ENCODE measurements at places on chromosomes 3 and 15. TPM values are rescaled to one million over a fixed set of nuclear protein-coding genes. Genes with fewer than 3 reads are reported as not detected.

DNA sequence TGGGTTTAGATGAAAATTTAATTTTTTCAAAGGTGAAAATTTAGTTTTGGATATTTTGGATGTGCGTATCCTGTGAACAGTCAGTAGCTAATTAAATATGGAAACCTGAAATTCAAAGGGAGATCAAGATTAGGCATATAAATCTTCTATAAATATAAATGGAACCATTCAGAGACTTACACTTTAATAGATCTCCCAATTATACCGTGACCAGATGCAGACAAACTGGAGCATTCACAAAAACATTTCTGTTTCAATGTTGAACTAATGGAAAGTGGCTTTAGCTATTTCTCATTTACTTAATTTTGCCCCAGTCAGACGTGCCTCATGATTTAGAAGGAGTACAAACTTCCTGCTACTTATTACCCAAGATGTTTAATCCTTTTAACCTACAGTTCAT lies 29.1 kb upstream of the POU1F1 start:
- no peak for DNase-seq

Gene IL5RA
- 0.36 TPM for total RNA-seq

DNA sequence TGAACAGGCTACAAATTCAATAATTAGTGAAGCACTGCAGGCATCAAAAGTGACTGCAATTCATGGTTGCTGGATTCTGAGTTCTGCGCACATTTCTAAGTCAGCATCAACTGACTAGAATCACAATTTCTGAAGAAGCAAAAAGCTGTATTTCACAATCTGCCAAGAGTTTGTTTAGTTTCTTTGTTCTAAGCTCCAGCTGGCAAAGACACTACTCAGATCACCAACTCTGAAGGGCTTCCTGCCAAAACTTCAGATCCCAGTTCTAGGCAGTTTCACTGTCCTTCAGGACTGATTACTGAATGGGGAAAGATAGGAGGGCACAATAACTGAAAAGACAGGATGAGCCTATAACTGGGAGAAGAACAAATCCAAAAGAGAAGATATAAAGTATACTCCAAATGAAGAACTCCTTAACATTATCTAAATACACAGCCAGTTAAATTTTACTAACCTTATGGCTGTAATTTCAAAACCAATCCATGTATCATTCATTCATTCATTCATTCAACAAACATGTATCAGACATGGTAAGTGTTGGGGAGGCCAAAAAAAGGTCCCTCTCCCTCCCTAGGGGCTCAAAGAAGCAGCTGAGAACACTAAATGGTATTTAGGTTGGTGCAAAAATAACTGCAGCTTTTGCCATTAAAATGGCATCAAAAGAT lies 17.1 kb downstream of the TJP1 start:
- no peak for DNase-seq

DNA sequence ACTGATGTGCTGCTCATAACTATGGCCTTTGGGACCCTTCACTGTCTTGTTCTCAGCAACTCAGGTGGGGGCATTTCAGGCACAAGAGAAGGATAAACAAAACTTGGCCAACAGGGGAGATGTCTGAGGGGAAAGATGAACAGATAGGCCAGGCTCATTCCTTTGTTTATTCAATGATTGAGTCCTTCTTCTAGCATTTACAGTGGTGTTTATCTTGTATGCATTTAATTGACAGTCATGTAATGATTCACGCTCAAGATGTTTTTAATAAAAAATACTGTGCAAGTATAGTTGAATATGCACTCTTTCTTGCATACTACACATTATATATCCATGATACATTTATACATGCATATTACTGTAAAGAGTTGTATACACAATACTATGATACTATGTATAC lies 44.5 kb downstream of the RHCG start:
- DNase-seq, result no peak

- DNase-seq, result no peak
Observed at GRCh38 chr3:156382458-156383346, 172.2 kb downstream of the SSR3 start.

DNA sequence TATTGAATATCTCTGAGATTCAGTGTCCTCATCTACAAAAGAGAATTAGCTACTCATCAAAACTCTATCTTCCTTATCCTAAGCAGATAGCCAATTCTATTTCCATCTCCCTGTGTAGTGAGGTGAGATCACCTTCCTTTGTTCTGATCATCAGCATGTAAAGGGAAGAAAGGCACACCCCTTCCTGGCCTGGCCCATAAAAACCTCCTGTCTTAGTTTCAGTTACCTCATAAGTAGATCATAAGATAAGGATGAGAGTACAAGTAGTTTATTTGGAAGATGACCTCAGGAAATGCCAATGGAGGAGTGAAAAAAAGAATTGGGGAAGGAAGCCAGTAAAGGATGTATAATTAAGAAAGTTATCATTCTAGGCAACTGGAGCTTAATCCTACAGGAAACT lies 114.5 kb upstream of the GADL1 start:
- DNase-seq, result no peak

DNA sequence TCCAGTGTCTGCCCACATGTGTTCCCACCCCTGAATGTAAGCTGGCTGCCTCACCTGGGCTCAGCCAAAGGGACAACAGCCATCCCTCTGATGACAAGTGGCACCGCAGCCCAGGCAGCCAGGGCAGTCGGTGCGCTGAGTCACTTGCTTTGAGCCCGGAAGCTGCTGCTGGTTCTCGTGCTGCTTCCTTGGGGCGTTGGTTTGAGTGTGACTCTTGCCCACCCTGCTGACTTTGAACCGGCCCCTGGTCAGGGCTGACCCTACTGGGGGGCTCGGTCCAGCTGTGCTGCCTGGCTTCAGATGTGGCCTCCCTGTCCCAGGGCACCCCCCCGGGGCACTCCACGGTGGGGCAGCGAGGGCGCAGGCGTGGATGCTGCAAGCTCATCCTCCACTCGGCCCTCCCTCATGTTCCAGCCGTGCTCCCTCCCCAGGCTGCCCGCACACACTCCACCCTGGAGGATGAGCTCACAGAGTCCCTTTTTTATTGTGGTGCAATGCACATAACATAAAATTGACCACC lies 62.1 kb downstream of the EFCAB12 start:
- no peak for DNase-seq

Gene TGFBR2
- total RNA-seq, result 360 TPM

- DNase-seq, result no peak
Observed at GRCh38 chr3:196524527-196524926, 9.4 kb upstream of the SMCO1 start.

DNA sequence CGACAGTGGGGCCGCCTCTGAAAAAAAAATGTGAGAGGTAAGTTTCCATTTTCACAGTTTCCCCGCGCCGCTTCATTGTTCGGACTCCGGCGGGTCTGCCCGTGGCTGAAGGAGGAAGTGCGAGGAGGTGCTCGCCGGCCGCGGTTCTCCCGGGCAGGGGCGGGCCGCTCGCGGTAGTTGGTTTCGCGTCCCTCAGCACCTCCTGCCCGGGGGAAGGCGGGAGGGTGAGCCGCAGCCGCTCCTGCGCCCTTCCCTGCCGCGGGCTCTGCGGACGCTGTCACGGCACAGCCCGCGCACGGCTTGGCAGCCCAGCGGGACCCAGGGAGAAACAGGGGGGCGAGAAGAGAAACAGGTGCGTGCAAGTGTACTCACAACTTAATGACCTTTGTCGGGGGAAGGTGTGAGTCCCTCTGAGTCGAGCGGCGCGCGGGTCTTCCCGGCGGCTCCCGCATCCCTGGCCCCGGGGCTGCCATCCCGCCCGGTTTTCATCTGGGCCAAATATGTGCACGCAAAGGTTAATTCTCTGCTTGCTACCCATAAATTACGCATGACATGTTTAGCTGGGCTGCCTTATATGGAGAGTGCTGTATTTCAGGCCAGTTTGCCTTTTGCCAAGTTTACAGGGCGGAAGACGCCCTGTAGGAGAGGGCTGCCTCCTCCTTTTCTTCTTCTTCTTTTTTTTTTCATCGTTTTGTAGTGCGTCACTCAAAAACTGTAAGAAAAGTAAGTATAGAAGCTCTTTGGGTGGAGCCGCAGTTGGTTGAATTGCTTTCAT lies 514 bp downstream of the MBNL1 start:
- DNase-seq, result no peak

DNA sequence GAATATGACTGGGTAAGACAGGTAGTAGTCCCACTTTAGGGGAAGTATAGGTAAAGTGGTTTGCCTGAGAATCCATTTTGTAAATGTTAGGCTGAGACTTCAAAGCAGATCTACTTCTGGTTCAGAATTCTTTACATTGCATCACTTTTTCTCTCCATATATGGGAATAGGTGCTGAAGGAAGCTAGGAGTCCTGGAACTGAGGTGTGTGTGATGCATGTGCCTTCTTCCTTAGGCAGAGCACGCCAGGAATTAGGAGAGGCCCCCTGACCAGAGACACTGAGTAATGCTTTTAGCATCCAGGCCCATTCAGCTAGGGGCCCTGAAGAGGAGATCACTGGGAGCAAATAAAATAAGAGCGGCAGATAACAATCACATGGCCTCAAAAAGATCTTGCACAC lies 69.2 kb upstream of the DCP1A start:
- DNase-seq, result no peak

DNA sequence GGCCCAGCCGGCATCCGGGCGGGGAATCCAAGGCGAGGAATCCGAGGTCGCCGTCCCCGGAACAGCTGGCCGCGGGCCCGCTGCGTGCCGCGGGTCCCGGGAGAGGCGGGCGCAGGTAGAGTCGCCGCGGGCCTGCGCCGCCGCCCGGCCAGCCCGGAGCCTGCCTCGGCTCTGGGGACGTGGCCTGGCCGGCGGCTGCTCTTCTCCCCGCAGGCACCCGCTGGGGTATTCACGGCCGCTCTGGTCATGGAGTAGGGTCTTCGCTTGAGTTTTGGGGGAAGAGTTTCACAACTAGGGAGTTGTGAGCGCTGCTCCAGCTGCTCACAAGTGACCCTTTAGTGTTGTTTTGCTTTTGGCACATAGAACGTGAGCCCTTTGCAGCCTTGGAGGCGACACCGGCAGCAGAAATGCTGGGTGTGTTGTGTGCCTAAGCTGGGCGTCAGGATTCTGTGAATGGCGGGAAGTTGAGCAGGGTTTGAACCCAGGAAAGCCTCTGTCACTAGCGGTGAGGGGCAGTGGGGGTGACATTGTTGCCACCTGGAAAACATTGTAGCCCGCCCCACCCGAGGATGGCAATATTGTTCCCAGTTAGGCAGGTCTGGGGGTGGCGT lies 4.0 kb downstream of the TRIM71 start:
- DNase-seq, result no peak

DNA sequence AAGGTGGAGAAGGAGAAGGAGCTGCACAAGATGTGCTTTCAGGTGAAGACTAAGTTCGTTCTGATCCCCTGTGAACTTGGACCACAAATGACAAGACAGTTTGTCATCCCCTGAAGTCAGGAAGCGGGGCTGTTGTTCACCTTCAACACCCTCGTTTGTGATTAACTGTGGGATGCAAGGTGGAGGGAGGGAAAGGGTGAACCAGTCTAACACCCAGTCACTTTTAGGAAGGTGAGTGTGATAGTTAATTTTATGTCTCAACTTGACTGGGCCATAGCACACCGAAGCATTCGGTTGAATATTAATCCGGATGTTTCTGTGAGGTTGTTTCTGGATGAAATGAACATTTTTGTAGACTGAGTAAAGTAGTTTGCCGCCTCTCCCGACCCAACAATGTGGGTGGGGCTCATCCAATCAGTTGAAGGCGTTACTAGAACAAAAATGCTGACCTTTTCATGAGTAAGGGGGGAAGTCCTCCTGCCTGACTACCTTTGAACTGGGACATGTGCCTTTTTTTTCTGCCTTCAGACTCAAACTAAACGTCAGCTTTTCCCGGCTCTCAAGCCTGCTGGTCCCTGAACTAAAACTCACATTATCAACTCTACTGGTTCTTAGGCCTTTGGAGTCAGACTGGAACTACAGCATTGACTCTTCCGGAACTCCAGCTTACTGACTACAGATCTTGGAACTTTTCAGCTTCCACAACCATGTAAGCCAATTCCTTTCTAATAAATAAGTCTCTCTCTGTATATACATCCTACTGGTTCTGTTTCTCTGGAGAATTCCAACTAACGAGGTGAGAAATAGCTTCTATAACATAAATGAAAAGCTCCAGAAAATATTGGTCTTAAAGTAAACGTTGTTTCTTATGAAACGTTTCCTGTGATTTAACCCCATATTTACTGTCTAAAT lies 264.0 kb upstream of the SLITRK3 start:
- DNase-seq, result no peak

Gene MGLL
- 94.5 TPM for total RNA-seq

DNA sequence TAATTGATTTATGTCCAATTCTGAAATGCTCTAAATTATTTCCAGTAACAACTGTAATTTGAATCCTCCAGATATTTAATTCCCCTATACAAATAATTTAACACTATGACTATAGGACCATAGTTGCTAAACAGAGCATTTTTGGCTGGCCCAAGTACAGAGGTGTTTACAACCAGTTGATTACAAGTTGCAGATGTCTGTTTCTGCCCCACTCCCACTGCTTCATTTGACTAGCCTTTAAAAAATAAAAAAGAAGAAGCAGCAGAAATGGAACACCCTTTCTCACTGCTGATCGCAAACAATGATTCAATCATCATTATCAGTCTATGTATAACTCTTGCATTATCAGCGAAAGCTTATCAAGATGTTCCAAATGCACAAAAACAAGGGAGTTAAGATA lies 54.6 kb downstream of the SENP7 start:
- no peak for DNase-seq

Gene FMN1
- total RNA-seq, result 29.3 TPM

Gene VEPH1
- total RNA-seq, result 0.48 TPM

DNA sequence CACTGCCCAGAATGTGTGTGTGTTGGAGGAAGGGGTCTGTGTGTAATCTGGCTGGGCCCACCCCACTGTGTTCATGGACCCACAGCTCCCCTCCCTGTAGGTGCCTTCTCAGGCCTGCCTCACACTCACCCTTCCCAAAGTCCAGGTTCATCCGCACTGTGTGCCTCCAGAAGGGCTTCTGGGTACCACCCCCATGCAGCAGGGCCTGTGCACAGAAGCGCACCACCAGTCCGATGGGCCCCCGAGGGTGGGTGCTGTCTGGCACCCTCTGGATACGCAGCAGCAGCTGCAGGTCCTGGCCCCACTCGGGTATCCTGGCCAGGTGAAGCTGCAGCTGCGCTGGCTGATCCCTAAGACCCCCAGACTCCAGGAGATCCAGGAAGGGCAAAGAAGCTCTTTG lies 12.8 kb upstream of the TGM5 start:
- DNase-seq, result no peak

Gene VIPR1
- 4.6 TPM for total RNA-seq

DNA sequence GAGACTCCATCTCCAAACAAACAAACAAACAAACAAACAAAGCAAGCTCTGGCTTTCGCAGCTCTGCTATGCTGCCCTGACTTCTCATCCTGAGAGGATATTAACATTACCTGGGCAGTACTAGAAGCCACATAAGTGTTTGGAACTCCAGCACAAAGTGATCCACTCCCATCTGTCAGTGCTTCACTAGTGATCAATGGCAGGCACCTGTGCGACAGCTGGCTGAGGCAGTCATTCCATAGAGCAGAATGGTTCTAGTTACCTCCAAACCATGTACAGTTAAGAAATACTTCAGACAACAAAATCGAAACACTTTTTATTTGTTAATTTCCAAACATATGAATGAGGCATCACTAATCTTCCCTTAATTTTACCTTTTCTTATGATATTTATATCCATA lies 2.8 kb upstream of the MB21D2 start:
- DNase-seq, result no peak

Gene PODXL2
- 1.7 TPM for total RNA-seq

Gene CELF6
- total RNA-seq, result 1.9 TPM

Gene SPATA12
- not detected for total RNA-seq

Gene SLC51A
- total RNA-seq, result not detected

- DNase-seq, result no peak
Observed at GRCh38 chr3:25894101-25894500, 104.2 kb downstream of the OXSM start.

All from omental fat pad (tissue), 4 donors.